Kidney glomerular epithelial cell (primary cell): ENCODE measurements at places on chromosomes 3 and 15.

DNA sequence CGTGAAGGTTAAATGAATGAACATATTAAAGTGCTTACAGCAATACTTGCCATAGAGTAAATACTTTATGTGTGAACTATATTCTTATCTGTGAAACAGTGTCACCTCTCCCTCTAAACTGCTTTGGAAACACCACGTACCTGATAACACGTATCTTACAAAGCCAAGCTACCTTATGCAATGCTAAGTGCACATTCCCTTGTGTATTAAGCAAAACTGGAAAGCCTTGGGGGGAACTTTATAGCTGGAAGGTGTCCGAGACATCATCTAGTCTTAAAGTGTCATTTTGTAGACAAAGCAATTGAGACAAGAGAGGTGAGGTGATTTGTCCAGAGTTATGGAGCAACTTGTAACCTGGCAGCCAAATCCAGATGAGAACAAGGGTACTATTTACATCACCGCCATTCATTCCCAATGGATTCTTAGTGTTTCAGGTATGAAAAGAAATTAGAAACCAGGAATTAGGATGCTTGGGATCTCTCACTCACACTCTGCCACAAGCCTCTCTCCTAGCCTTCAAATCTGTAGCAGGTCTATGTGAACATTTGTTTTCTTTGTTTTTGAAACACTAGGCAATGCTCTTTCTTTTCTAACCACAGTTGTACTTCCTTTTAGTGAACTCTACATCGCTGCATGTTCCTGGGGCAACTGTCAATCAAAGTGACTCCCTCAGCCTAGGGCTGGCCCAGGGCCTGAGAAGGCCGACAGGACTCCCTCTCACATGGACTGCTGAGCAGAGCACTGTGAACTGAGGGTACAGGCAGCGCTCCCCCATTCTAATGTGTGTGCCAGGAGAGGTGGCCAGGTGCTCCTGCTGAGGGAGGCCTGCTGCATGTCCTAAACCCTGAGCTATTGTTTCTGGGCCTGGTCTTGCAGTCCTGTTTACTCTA is 13.9 kb upstream of the MGLL start:
- no peak for DNase-seq

DNA sequence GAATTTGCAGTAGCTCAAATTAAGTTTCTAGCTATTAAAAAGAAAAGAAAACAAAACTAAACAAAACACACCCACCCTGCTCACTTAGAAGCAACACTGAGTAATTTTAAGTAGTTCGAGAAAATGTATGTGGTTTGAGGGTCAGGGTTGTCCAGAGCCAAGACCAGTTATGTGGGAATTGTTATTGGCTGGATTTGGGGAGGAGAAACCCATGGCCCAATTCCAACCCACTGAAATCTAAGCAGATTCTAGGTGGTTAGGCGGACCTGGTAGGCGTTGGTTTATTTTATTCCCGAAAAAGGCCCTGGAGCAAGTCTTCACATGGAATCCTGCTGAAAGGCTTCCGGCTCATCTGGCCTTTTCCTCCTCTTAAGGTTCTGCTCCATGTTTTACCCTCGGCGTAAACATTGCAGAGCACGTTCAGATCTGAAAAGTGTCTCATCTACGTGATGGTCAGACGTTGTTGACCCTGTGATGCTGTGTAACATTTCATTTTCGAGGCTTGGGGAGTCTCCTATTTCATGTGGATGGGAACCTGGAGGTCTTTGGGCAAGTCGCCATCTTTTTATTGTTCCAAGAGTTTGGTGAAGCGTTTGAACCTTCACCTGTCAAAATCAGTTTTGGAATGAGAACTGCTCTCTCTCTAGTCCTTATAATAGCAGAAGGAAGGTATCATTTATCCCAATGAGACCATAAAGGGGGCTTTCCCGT is 64.0 kb downstream of the FLNB start:
- peak; percentile 86 for DNase-seq

- DNase-seq, result no peak
These were observed 108.8 kb upstream of the PTPRG start for GRCh38 chr3:61452535-61453090.

GRCh38 chr3:156586905-156587759 is 32.2 kb upstream of the SSR3 start:
- no peak for DNase-seq

DNA sequence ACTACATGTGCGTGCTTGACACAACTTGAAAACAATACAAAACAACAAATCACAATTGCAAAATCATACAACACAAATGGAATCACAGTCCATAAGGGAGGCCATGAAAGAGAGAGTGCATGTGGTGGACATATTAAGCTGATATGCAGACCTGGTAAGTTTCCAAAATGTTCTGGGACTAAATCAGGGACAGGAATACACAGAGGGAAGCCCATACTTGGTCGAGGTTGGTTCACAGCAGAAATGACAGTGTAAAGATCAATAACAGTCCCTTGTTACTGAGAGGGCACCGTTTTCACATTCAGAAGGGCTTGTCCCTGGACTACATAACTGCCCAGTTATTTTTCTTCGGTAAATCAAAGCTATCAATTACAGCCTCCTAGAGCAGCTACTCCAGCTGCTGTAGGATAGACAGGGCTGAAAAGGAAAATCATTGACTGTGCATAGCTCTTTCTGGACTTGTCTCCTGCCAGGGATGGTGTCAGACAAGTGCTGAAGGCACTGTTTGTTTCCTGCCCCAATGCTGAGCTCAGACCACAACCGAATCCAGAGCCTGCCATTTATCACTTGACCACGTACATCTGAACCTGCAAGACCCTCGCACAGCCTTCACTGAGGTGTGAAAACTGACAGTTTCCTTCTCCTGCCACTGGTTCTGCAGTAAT is 79.5 kb upstream of the KCNMB2 start:
- no peak for DNase-seq

DNA sequence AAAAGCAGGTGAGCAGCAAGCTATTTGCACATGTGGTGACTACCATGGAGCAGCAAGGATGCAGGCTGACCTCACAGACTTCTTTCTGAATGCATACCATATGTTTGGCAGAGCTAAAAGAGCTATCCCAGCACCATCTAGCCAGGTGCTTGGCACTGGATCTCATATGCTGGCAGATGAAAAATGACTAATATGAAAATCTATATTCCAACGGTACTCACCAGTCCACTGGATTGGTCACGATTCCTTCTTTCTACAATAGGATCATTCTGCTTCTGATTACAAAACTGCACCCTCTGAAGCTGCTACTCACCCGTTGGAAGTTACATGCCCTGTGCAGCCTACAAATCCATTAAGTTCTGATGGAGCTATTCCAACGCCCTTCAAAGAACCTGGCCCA is 714.3 kb upstream of the CFAP20DC start:
- DNase-seq, result no peak

DNA sequence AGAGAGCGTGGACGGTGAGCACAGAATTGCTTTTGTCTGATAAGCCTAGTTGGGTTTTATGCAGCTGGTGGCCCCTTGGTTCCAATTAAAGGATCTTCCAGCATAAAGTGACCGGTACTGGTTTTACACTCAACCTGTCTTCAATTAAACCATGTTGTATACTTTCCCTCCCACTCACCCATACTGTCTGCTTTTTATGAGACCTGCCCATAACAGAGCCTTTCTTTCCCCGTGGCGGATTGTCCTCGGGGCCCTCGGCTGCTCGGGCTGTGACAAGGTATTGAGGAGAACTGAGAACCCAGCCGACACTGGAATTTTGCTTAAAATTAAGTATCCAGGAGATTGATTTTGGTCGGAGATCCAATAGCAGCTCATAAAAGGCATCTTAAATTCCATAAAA is 98.4 kb downstream of the TMEM266 start:
- no peak for DNase-seq

- DNase-seq, result no peak
These were observed 43.5 kb downstream of the IDH2 start for GRCh38 chr15:90058775-90059174.

GRCh38 chr15:73628976-73629797 is 4.0 kb downstream of the NPTN start:
- DNase-seq, result no peak

DNA sequence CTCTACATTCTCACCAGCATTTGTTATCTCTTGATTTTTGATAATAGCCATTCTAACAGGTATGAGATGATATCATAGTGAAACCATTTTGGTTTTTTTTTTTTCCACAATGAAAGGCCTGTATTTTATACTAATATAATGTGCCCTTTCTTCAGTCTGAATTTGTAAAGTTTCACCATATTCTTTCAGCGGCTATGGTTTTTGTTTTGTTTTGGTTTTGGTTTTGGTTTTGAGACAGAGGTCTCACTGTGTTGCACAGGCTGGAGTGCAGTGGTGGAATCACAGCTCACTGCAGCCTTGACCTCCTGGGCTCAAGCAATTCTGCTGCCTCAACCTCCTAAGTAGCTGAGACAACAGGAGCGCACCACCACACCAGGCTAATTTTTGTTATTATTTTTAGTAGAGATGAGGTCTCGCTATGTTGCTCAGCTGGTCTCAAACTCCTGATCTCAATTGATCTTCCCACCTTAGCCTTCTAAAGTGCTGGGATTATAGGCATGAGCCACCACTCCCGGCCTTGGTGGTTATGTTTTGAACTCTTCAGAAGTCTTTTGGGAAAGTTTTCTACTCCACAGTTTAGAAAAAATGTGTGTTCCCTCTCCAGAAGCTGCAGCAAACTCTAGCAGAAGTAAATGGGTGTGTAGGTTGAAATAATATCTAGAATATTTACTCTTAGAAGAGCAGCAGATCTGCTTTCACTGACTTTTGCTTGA is 110.2 kb upstream of the UMPS start:
- DNase-seq, result no peak

GRCh38 chr3:105527949-105528348 is 161.2 kb downstream of the ALCAM start:
- DNase-seq, result peak; percentile 44

DNA sequence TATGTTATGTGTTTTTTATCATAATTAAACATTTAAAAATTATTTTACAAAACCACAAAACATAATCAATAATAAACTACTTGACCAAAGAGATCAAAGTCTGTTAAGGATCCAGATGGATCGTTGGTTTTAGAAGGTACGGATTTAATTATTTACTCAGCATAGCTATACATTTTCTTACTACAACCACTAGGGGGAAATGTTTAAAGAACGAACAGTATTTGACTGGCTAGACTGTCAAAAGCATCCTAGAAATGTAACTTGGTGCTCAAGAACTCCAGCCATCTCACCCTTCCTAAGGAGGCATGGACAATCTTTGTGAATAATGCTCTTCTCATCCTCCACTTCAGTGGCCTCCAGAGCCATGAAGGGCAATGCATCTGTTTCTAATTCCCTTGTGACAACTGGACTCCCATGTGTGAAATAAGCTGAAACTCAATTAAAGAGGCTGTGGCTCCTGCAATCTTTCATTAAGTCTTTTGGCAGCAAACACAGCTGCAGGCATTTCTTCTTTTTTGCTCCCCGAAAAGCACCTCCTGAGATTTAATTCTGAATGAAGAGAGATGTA is 94.7 kb upstream of the TUSC7 start:
- no peak for DNase-seq

DNA sequence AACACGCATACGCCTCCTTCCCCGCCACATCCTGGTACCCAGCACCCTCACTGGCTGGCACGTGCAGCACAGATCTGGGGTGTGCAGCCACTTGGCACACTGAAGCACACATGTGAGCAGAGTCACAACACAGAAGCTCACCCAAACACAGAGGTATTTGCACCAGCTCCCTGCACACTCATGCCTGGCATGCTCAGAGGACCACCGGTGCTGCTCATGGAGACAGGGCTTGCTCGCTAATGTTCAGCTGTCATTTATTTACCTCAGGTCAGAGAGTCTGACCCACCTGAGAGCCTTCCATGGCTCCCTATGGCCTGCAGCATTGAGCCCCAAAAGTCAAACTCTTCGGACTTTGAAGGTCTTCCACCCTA is 70.4 kb downstream of the ADAMTS7 start:
- DNase-seq, result no peak

DNA sequence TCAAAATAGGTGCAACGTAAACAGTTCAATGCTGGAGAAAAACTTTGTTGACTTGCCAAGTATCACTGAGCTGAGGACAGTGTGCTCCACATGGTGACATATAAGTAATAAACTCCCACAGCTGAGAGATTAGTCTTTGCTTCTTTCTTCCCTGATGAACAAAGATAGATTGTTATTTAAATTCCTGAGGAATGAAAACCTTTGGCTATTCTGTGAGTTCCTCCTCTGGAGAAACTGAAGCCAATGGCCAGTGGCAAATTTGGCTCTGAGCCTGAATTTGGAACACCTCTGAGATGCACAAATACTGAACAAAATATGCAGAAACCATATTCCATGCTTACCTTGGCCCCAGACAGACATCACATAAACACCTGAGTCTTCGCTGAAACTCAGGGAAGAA is 63.3 kb downstream of the RPL22L1 start:
- DNase-seq, result no peak

DNA sequence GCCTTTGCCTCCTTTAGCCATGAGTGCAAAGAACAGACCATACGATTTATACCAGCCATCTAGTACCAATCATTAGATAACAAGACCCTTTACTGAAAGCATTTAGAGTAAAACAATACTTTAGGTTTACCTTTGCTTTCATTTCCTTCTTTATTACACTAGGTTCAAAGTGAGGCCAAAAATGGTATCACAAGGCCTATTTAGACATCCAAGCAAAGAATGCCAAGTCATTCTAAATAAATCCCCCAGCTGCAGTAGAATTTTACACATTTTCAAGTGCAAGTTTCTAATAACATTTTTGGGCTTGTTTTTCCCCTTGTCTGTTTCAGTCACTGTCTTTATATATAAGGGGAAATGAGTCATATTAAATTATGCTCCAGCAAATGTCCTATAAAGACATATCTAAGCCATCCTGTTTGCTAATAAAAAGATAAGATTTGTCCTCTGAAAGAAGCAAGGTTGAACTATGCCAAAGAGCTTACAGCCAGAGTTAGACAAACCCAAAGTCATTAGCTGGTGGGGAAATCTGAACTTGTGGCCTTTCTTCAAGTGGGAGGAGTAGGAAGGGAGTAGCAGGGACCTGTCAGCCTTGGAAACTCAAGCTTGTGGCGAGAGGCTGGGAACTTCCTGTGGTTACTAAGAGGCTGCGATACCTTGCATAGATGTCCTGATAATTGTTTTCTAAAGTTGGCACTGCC is 232.7 kb downstream of the MECOM start:
- DNase-seq, result peak; percentile 9

DNA sequence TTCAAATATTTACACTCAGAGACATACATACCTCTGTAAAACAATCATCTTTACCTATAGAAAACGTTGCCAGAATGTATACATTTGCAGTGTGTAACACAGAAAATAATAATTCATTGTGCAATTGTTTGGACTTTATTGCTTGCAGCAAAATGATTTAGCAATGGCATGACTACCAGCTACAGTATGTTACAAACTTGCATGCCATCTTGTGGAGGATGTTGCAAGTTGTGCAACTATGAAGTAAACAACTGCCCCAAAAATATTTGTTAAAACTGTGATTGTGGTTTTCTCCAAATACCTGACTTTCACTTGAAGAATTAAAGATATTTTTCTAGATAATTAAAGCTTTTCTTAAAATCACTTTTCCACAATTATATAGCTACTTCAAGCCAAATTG is 27.1 kb upstream of the C3orf49 start:
- DNase-seq, result peak; percentile 22

- no peak for DNase-seq
These were observed 20.3 kb downstream of the MEF2A start for GRCh38 chr15:99586121-99586520.
